ENCODE measurements at places on chromosomes 12 and 14.

DNA sequence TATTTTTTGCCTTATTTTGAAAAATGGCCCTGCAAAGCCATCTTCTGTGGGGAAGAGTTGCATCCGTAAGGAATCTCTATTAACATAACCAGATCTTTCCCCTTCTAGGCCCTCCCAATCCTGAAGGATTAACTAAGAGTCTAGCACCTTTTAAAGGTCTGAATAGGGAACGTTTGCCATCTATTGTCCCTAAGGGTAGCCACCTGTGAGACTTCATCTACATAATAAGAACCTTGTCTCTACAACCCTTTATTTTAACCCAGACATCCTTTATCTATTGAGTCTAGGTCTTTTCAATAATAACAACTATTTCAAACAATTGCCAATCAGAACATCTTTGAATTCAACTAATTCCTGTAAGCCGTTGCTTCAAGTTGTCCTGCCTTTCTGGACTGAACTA is 4.4 kb downstream of the EDDM3B start:
- H3K4me1 ChIP-seq: no peaks in the 10 kb centered on the region
- H3K4me3 ChIP-seq: no peak overlapping the region
- no peak for DNase-seq
- H3K27me3 ChIP-seq: no peaks in the 10 kb centered on the region
- no peak overlapping the region for H3K27ac ChIP-seq
- H3K36me3 ChIP-seq: no peaks in the 10 kb centered on the region

- no peak overlapping the region for H3K4me3 ChIP-seq
- no peaks in the 10 kb centered on the region for H3K36me3 ChIP-seq
- DNase-seq: no peak
- peaks cover 29% of the 10 kb centered on the region for H3K27me3 ChIP-seq
- H3K4me1 ChIP-seq: no peaks in the 10 kb centered on the region
- no peak overlapping the region for H3K27ac ChIP-seq
Observed at GRCh38 chr14:95381726-95382125, 62.0 kb upstream of the CLMN start.

DNA sequence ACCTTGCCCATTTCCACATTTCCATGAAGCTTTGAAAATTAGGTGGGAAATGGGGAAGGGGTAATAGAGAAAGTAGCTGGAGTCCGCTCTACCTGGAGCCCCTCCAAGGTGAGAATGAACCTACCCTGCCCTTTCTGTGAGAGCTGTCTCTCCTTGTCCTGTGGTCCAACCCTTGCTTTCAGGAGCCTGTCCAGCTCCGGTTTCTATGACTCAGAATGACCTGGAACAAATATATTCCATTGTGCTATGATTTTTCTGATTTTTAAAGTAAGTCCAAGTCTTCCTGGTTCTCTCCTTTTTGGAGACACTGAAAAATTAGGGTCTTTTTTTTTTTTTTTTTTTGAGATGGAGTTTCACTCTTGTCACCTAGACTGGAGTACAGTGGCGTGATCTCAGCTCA is 89.1 kb upstream of the VASH1 start:
- H3K27ac ChIP-seq: no peak overlapping the region
- DNase-seq: no peak
- no peaks in the 10 kb centered on the region for H3K4me1 ChIP-seq
- H3K36me3 ChIP-seq: no peaks in the 10 kb centered on the region
- H3K27me3 ChIP-seq: peaks cover 12% of the 10 kb centered on the region

DNA sequence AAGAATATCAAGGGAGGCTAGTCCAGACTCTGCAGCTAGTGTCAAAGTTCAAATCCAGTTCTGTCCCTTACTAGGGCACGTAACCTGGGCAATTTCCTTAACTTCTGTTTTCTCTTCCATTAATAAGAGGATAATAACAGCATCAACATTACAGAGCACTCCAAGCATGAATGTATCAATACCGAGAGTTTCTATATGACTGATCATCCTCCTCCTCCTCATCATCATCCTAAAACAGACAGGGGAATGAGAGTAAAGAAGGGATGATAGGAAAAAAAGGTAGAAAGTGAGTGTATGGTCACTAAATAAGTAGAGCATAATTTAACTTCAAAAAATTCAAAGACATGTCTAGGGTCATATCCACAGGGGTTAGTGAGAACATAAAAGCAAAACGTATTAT is 171.4 kb downstream of the NDUFA12 start:
- H3K4me3 ChIP-seq: no peak overlapping the region
- H3K27ac ChIP-seq: no peak overlapping the region
- no peaks in the 10 kb centered on the region for H3K27me3 ChIP-seq
- no peaks in the 10 kb centered on the region for H3K36me3 ChIP-seq

- DNase-seq: no peak
- H3K4me3 ChIP-seq: no peak overlapping the region
- H3K27me3 ChIP-seq: no peaks in the 10 kb centered on the region
- H3K27ac ChIP-seq: peak overlapping the region; percentile 75
- H3K4me1 ChIP-seq: no peaks in the 10 kb centered on the region
Observed at GRCh38 chr14:22382395-22382794, 206.6 kb downstream of the DAD1 start.

DNA sequence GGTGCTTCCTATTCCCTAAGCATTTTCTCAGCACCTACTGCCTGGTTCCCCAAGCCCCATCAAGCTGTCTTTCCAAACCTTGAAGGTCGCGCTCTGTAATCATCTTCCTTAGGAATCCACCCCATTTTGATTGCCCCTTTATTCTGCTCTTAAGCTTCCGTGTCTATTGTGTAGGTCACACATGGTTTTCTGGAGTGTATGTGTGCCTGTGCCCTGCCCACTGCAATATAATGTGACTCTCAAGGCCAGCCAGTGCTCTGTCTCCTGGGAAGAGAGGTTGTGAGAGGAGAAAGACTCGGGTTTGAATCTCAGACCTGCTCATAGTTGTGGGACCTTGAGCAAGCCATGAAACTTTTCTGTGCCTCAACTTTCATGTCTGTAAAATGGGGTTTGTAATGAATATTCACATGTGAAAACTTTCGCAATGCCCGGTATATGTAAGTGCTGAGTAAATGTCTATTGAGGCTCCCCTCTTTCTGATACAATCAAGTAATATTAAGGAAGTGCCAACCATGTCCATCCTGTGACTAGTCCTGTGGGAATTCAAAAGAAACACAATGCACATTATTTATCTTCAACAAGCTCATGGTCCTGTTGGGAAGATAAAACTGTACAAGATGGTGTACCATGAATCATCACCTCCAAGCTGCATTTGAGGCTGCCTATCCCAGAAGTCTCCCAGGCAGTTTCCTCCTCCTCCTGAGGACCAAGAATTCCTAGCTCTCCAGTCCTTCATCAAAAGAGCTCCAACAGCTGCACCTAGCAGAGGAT is 774 bp upstream of the KRT75 start:
- no peaks in the 10 kb centered on the region for H3K4me1 ChIP-seq
- H3K36me3 ChIP-seq: no peaks in the 10 kb centered on the region
- no peak overlapping the region for H3K27ac ChIP-seq
- peaks cover 31% of the 10 kb centered on the region for H3K27me3 ChIP-seq
